ENCODE measurements at places on chromosomes 1 and 21.

DNA sequence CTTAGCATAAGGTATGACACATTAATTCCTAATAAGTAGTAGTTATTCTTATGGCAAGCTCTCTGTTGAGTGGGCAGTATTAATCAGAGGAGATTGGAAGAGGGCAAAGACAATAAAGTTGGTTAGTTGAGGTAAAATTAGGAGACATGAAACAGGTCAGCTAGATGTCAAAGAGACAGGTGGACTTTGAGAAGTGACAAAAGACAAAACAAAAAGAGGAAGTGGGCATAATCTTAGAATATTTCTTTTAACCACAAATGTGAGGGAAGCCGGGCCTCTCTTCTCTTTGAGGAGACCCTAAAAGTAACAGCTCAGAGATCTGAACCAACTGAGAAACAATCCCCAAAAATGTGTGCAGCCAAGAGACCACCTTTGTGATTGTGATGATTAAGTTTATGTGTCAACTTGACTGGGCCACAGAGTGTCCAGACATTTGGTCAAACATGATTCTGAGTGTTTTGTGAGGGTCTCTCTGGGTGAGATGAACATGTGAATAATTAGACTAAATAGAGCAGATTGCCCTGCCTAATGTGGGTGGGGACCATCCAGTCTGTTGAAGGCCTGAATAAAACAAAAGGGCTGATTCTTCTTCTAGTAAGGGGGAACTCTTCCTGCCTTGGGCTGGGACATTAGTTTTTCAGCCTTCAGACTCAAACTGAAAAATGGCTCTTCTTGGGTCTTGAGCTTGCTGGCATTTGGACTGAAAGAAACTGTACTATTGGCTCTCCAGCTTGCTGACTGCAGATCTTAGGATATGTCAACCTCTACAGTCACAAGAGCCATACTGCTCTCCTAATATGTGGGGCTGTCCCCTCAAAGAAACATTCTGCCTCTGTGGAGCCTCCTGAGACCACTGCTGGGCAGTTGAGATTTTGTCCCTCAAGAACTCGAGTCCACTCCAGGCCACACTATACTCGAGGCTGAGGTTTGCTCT lies 40.0 kb downstream of the FCRL5 start:
- DNase-seq = no peak

GRCh38 chr1:68907491-68907890 lies 410.6 kb upstream of the DEPDC1 start:
- no peak for DNase-seq

GRCh38 chr1:46013581-46013980 lies 118.8 kb downstream of the PIK3R3 start:
- DNase-seq = no peak

GRCh38 chr1:42168391-42168670 lies 3.8 kb upstream of the GUCA2A start:
- no peak for DNase-seq

DNA sequence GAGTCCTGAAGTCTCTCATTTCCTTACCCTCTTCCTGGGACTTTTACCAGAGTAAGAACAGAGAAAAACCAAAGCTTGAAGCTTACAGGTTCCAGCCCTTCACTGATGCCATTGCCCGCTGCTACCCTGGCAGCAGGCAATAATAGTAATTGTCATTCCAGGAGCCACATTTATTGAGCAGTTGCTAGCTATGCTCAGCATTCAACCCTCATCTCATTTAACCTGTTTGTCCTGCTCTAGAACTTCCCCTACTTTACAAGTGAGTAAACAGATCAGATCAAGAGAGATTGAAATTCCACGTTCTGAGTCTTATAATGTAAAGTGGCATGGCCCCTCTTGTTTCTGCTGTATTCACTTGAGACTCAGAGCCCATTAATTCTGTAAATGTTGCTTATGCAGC lies 80.4 kb downstream of the ATP1A1 start:
- no peak for DNase-seq

DNA sequence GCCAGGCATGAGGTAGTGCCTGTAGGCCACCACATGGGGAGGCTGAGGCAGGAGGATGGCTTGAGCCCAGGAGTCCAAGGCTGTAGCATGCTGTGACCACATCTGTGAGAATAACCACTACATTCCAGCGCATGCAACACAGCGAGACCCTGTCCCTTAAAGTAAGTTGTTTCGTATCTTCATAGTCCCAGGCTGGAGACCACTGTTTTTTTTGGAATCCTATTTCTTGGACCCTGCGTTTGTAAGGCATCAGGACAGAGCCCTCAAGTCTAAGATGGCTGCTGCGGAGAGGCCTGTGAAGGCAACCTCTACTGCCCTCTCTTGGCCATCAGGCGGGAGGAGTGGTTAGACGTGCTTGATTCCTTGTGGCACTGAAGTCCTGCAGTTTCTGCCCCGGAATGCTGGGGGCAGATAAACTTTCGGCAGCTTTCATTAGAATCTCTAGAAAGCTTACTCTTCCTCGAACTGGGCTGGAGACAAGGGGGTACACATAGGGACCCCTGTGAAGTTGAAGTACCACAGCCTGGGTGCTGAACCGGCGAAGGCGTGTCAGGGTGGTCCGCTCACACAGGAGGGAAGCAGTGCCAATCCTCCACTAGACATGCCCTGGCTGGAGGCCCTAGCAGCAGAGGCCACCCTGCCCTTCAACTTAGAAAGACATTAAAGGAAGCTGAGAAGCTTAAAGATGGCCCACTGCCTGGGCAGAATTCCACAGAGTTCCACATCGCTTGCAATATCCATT lies 36.6 kb downstream of the RABIF start:
- DNase-seq = peak; percentile 63

- no peak for DNase-seq
Measured at GRCh38 chr1:67890857-67891256, 57.6 kb upstream of the GNG12 start.

DNA sequence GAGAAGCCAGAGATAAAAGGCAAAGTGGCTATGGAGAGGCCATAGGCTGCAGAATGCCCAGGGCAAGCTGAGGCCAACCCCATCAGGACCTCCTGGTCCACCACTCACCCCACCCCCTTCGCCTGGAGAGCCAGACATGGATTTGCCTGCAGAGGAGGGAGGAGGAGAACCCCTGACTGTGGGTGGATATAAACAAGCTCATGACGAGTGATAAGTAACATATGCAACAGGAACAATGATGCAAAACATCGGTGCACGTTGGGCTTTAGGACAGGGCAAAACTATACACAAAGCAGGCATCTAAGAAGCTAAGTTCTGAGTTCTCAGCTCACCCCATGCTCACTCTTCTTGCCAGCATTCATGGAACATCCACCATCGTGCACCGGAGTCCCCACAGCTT lies 150.3 kb downstream of the ETS2 start:
- peak; percentile 33 for DNase-seq

DNA sequence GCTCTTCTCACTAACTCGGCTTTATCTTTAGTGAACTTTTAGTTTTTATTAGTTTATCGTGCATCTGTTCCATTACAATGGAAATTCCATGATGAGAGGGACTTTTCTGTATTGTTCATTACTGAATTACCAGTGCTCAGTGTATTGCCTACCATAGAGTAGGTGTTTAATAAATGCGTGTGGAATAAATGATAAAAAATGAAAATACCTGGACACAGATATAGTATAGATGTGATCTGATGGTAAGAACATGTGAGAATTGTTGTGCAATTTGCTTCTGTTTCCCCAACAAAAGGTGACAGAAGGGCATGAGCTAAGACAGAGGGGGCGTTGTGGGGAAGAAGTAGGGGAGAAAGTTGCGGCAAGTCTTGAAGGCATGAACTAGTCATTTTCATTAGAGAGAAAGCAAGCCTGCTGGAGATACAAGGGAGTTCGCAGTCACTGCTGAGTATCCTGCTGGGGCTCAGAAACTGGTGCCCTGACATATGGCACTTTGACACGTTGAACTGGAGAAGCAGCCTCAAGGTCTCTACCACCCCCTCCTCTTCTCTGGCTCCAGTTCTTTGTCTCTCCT lies 5.6 kb upstream of the COG2 start:
- DNase-seq = no peak

GRCh38 chr1:174892016-174892415 lies 107.7 kb upstream of the CACYBP start:
- DNase-seq = no peak

GRCh38 chr1:185157599-185158412 lies 839 bp downstream of the SWT1 start:
- DNase-seq = peak; percentile 36

GRCh38 chr21:33374450-33375096 lies 28.6 kb upstream of the IFNGR2 start:
- DNase-seq = peak; percentile 58

GRCh38 chr1:221025501-221025900 lies 146.3 kb downstream of the HLX start:
- DNase-seq = no peak

DNA sequence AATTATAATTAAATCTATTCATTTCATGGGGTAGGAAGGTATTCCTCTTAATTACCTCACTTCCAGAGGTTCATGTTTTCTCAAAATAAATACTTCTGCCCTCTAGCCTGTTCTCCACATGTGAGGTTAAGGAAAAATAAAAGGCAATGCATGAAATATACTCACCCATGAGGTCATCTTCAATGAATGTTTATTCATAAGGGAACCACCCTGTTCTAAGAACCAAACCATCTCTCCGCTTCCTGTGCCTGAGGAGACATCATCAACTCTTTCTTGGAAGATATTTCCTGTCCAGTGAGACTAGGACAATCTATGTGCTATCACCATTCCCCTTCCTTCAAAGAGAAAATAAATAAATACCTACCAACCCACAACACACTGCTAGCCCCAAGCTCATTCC lies 513.7 kb upstream of the PLXNA2 start:
- DNase-seq = no peak

GRCh38 chr1:112172294-112172882 lies 182.9 kb upstream of the KCND3 start:
- DNase-seq = no peak

DNA sequence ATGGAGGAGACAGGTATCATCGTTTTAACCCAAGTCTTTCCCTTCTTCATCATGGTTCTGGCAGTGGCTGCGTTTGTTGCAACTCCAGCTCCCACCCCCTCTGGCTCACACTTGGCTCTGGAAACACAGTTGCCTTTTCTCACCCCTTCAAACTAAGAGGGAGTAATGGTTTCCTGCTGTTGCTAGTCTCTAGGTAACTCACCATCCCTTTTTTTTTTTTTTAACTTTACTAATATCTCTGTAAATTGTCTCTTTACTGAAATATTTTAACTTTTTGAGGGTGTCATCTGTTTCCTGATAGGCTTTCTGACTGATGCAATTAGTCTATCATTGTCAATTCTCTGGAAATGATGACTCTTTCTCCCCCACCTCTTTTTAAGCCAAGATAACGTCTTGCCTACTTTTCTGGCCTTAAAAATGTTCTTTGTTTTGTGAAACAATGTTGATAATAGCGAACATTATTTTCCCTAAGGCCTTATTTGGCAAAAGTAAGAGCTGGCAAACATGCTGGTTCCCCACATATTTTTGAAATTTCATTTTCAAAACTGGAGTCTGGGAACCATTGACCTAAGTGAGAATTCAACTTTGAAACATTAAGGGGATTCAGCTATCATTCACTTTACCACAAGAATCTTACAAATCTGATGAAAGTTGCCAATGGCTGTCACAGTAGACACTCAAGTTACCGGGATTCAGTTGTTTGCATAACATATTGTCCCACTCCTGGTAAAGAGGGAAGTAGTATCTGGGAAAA lies 85.3 kb downstream of the LEPR start:
- DNase-seq = no peak

DNA sequence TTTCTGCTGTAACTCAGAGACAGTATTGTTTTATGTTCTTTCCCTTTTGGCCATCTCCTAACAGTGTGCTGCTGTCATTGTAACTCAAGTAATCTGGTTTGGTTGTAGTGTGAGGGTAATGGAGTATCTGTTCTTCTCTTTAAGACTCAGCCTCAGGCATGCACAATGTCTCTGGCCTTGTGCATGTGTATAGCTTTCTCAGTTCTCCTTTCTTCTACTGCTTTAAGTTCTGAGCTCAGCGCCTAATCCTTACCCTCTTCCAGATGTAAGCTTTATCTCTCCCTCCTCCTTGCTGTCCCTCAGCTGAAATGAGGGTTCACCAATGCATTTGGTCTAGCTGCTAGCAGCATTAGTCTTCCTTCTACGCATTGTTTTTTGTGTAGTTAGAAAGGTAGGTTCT lies 1420.4 kb upstream of the PRMT6 start:
- DNase-seq = no peak

DNA sequence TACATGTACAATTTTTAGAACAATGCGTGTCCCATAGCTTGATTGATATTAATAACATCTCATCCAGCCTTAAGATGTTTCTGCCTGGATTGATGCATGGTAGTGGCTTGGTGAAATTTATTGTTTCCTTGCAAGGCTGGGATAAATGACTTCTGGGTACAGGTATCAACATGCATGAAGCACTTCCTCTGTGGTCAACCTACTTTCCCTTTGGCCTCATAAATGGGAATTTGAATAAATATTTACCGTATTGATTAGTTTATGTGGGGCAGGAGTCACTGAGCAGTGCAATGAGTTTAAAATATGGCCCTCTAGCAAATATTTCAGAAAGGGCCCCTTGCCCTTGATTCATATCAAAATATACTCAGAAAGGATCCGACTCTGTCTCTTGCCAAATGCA lies 83.9 kb upstream of the KCNE2 start:
- no peak for DNase-seq

- DNase-seq = peak; percentile 86
Measured at GRCh38 chr1:203325418-203326091, 20.2 kb downstream of the BTG2 start.

DNA sequence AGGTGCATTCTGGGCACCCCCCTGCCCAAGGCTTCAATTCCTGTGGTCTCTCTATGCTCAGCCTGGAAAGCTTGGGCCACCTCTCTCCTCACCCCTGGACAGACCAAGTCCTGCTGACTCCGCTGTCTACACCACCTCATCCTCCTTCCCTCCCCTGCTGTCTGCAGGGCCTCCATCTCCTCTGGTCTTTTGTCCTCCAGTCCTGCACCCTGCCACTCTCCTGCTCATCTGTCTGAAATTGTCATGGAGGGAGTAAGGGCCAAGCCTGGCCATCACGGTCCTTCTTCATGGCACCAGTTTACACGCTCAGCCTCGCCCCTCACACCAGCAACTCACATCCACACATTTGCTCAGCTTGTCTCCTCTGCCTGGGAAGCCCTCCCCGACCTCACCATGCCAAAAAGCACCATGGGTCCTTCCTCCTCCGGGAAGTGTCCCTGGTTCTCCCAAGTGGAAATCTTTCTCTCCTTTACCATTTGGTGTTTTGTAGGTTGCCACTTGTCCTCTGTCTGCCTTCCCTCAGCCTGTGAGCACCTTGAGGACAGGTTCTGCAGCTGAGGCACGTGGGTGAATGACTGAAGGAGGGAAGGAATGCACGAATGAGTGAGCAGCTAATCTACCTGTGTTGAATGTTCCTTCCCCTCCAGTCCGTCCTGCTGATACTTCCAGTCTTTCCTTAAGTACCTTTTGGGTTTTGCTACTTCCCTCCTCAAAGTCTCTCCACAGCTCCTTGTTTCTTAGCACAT lies 2.1 kb upstream of the SLC2A1 start:
- no peak for DNase-seq

All from stomach (tissue), 19 donors.